ENCODE measurements at places on chromosomes 12 and 14.

DNA sequence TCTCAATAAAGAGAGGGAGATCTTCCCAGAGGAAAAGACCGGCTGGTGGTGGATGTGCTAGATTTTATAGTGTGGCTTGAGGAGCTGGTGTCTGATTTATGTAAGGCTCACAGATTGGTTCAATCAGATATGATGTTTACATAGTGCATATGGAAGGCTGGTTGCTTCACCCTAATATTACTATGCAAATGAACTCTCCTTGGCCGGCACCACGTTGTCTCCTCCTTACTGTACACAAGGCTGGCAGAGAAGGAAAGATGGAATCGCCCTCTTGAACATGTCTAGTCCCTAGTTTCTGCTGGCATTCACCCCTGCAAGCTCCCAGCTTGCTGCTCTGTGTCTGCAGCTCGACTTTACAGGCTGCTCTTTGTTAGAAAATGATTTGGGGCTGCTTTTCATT, 8.9 kb downstream of the FAM186A start:
- no peak for DNase-seq

GRCh38 chr12:91250273-91250665, 67.7 kb upstream of the DCN start:
- DNase-seq = no peak

DNA sequence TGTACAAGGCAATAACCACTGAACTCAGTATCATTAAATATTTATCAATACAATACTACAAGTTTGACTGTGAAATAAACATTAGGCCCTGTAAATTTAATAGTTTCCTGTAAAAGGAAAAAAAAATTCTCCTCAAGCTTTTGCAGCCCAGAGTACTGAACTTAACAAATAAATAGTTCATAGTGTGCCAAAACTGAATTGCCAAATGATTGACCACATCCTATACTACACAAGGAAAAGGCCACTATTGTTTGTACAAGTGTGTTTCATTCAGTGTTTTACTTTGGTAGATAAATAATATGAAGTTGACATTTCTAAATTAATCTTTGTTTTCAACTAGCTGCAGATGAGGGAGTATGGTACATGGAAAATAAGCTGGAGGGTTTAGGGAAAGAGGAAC, 379.6 kb downstream of the FLRT2 start:
- no peak for DNase-seq

- DNase-seq = no peak
Observed at GRCh38 chr12:132316497-132317232, 12.7 kb downstream of the GALNT9 start.

GRCh38 chr14:94342334-94342934, 19.3 kb upstream of the SERPINA6 start:
- no peak for DNase-seq

DNA sequence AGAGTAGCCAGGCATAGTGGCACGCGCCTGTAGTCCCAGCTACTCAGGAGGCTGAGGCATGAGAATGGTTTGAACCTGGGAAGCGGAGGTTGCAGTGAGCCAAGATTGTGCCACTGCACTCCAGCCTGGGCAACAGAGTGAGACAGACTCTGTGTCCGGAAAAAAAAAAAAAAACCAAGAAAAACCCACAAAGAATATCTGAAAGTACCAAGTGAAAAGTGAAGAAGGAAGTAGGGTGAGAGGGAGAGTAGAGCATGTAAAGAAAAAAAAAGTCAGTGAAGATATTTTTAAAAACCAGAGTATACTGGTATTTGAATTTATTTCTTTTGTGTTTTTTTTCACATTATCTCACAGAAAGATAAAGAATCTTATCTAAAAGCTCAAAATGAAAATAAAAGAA, 43.3 kb upstream of the ISM2 start:
- DNase-seq = no peak

- no peak for DNase-seq
Observed at GRCh38 chr12:7042842-7043241, 17.7 kb upstream of the C1S start.

- no peak for DNase-seq
Observed at GRCh38 chr12:72432037-72432604, 160.0 kb downstream of the TRHDE start.

DNA sequence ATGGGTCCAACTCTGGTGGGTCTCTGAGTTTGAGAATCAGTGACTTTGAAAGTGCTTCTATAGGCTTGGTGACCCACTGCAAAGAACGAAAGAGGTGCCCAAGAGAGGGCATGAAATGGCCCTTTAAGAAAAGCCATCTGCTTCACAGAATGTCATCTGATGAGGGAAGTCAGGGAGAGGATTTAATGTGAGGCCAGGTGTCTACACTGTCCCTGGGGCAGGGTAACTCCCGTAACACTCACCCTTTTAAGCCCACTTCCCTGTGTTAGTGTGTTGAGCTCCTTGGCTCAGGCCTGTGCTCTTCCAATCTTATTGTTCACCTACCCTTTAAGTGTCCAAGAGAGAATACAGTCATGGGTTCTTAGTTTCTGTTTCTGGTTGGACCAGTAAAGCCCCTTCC, 16.4 kb upstream of the SRSF5 start:
- DNase-seq = no peak

GRCh38 chr14:61387076-61387475, 65.7 kb downstream of the PRKCH start:
- no peak for DNase-seq

- no peak for DNase-seq
Observed at GRCh38 chr14:32203928-32204357, 874 bp upstream of the RNU6-8 start.

GRCh38 chr12:3718100-3718499, 34.8 kb downstream of the CRACR2A start:
- DNase-seq = peak; percentile 44

- no peak for DNase-seq
Observed at GRCh38 chr12:114248527-114248926, 157.4 kb downstream of the TBX5 start.

DNA sequence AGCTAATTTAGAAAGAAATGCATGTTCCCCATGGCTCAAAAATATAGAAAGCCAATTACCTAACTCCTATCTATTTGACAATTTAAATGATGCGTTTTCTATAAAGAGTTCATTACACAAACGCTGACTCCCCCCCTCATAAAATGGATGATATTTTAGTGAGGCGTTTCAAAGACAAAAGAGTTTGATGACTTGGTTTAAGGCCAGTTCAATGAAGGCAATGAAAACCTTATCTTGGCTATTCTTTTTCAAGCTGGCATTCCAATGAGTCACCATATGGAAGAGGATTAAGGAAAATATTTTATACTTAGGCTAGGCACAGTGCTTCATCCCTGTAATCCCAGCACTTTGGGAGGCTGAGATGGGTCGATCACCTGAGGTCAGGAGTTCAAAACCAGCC, 62.7 kb downstream of the HMGA2 start:
- DNase-seq = no peak

- DNase-seq = no peak
Observed at GRCh38 chr12:95446506-95446900, 27.4 kb upstream of the METAP2 start.

GRCh38 chr12:29797565-29798355, 14.0 kb upstream of the TMTC1 start:
- no peak for DNase-seq

DNA sequence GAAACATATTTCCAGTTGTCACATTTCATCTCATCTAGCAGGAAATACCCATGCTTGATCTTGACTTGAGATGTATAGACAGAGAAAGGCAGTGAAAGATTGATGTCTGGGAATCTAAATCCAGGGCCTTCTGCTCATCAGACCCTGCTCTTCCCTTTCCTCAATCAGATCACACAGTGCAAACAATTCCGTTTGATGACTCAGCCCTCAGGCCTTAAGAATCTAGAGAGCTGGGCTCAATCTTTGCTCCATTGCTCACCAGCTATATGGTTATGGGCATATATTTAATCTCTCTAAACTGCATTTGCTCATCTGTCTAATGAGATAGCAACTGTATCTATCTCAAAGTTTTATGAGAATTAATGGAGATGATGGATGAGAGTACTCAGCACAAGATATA, 201.8 kb upstream of the CCDC196 start:
- no peak for DNase-seq

DNA sequence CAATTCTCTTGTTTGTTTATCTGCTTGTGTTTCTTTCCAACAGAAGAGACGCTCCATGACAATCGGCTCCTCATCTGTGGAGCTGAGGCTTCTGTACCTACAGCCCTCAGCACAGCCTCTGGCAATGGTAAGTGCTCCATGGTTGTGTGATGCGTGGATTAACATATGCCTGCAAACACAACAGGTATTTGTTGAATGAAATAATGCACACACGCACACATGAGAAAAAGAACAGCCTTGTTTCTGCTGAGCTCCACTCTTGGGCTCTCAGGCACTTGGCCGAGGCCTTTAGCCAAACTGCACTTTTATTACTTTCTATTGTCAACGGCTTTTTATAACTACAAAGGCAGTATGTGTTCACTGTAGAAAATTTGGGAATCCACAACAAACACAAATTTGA, 120.4 kb upstream of the TMCC3 start:
- DNase-seq = no peak

GRCh38 chr14:50319721-50320120, 7.6 kb downstream of the DMAC2L start:
- no peak for DNase-seq

GRCh38 chr12:94206886-94207285, 58.5 kb downstream of the PLXNC1 start:
- DNase-seq = no peak

GRCh38 chr12:91037276-91037675, 20.5 kb downstream of the KERA start:
- no peak for DNase-seq

- DNase-seq = no peak
Observed at GRCh38 chr14:53517270-53517960, 364.3 kb upstream of the DDHD1 start.

GRCh38 chr14:69263364-69263763, 3.4 kb downstream of the GALNT16 start:
- no peak for DNase-seq

DNA sequence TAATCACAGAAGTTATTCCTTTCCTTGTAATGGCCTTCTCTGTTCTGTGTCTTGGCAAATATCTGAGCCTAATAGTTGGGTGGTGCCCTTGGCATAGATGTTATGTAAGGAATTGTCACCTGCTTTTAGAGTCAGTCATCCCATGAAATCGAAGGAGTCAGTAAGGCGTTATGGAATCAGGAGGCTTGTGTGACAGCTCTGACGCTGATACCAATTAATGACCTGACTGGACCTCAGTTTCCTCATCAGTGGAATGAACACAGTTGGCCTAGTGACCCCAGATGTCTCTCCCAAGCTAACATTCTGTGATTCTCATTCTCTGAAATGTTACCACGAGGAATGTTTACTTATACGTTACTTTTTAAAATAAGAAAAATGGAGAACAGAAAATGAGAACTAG, 32.1 kb downstream of the TXNRD1 start:
- DNase-seq = no peak

GRCh38 chr12:131007031-131007739, 53.5 kb downstream of the ADGRD1 start:
- no peak for DNase-seq

DNA sequence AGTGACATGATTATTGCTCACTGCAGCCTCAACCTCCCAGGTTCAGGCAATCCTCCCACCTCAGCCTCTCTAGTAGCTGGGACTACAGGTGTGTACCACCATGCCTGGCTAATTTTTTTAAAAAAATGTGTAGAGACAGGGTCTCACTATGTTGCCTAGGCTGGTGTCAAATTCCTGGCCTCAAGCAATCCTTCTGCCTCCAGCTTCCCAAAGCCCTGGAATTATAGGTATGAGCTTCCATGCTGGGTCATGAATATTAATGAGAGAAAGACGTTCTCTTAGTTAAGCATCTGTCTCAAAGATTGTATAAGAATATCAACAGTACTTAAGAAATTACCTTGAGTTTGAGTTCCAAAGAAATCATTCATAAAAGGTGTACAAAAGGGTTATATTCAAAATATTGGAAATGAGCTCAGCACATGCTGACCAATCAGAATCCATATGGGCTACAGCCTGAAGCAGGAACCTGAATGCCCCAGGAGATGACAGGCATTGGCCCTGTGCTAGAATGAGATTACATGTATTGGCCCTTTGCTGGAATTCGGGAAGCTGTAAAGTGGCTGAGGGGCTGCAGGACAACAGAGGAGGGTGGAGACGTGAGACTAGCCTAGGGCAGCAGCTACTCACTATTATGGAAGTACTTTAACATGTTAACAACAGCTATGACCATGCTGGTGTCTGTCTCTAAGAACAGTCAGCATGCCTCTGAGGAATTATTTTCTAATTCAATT, 157.0 kb upstream of the CPNE8 start:
- no peak for DNase-seq

DNA sequence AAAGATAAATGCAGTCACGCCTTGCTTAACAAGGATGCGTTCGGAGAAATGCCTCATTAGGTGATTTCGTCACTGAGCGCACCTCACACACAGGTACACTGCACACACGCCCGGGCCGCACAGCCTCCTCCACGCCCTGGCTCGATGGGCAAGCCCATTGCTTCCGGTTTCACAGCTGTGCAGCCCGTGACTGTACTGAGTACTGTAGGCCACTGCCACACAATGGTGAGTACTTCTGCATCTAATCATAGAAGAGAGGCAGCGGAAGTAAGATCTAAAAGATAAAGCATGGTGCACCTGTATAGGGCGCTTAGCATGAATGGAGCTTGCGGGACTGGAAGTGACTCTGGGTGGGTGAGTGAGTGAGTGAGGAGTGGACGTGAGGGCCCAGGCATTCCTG, 4.3 kb downstream of the RIMBP2 start:
- no peak for DNase-seq

DNA sequence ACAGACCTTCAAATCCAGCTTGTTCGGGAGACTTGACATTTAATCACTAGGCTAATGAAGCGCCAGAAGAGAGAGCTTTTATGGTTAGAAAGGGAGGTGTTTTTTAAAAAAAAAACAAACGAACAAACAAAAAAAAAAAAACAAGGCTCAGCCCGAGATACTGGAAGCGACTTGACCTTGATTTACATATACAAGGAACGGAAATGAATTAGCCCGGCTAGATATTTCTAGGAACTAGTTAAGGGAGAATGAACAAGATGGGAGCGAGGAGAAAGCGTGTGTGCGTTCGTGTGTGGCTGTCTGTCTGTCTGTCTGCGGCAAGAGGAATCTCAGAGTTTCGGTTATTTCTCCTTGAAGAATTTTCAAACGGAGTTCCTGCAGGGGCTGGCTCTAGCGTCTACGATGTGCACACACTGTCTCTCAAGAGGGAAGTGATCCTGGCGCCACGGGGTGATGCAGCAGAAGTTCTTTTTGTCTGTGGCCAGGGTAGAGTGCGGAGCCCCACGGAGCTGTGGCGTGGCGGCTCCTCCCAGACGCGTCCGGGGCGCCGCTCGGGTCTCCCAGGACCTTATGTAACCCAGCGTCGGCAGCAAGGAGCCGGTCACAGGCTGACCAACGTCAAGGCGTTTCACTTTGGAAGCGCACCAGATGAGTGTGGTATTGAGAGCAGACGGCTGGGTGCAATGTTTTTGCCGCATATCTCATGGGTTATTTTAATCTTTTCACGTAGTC, 18.8 kb downstream of the SOCS2 start:
- DNase-seq = peak; percentile 58

GRCh38 chr12:90621927-90622326, 333.0 kb downstream of the CCER1 start:
- no peak for DNase-seq

Data from germinal center (tissue), 1 donor.